ENCODE measurements at places on chromosomes 5 and 9.

GRCh38 chr9:126496781-126497659, 116.7 kb upstream of the LMX1B start:
- no peak for DNase-seq

DNA sequence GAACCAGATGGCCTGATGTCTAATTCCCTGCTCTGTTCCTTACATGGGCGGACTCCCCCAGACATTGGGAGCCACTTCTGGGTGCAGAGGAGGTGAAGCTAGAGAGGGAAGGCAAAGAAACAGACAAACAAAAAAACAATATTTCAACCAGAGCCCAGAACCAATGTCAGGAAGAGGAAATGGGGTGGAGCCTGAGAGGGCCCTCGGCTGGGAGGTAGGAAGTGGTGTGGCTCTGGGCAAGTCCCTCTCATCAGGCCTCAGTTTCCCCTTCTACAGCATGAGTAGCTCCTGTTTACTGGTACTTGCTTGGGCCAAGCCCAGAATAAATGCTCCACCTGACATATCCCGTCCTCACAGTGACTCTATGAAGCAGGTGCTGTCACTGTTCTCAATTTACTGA, 11.1 kb downstream of the SH2D3C start:
- no peak for DNase-seq

GRCh38 chr9:137294091-137294680, 7.9 kb downstream of the NRARP start:
- no peak for DNase-seq

DNA sequence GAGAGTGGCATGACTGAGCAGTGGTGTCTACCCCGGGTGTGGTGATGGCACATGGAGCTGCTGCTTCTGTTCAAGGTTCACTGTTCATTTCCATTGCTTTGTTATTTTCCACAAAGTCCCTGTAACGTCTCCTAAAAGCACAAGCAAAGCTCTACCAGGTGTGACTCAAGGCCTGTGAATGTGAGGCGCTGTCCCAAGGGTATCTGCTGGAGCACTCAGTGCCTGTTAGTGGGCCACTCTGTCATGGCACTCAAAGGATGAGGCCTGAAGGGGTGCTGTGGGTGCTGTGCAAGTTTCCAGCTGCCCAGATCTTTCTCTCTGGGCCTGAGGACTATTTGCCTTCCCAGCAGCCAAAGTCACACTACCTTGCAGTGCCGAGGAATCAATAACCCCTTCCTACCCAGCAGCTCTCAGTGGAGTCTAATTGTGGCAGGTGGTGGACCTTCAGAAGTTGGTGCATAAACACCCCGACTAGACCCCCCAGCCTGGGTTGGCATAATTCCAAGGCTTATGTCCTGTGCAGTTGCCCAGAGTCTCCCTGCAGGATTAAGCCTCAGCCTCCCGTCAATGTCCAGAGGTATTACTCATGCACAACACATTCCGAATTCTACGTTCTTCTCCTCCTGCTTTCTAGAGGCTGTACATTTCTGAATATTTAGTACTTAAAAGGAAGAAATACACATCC, 17.4 kb upstream of the PTCH1 start:
- no peak for DNase-seq

DNA sequence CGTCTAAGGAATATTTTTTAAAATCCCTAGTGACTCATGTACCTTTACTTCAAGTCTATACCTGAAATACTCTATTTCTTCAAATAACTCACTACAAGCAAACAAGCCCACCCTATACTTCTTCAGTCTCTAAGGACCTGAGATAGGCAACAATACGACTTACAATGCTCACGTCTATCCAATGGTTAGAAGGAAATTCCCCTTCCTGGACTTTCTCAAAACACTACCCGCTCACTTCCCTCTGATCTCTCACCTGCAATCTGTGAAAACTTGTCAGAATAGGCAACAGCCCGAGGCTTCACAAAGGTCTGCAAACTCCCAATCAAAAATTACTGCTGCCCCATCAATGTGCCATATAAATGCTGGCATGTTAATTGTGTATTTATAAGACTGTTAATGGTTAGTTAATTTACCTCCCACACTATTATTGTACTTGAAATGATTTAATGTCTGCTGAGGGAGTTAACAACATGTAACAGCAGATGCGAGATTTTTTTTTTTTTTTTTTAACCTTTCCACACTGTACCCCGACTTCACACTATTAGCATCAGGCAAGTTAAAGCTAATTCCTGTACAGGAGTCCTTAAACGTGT, 27.3 kb downstream of the MAPKAP1 start:
- no peak for DNase-seq

All from tibial nerve (tissue), 4 donors.